ENCODE measurements at places on chromosomes 7 and 10.

DNA sequence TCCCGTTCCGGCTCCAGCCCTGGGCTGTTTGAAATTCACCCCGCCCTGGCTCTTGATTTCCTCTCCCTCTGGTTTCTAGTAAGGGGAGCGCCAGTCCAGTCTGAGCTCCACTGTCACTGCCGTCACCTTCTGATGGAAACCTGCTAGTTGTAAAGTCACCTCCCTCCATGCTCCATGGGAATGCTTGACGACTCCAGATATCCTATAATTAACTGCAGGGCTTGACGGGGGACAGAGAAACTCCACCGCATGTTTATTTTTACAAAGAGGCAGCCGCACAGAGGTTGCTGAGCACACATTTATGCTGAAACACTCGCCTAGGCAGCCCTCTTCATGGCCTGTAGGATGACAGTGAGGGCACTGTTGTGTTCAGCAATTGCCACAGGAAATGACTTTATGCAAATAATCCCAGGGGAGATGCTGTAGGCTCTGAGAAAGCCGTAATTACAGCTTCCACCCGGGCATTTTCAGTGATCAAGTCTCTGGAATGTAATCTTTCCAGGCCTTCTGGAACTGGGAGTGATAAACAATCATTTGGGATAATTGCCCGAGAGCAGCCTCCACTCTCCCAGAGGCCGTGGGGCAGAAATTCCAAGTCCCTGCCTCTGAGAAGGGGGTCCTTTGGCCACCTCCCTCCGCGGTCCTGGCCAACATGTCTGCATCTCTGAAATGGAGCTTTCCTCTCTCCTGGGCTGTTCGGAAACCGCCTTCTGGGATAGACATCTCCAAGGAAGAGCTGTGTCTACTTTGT lies 300.5 kb downstream of the KLF6 start:
- no peak for DNase-seq

- DNase-seq = no peak
Observed at GRCh38 chr7:134589491-134589941, 40.6 kb downstream of the AKR1B15 start.

GRCh38 chr10:93917821-93918220 lies 24.0 kb downstream of the SLC35G1 start:
- DNase-seq = no peak

DNA sequence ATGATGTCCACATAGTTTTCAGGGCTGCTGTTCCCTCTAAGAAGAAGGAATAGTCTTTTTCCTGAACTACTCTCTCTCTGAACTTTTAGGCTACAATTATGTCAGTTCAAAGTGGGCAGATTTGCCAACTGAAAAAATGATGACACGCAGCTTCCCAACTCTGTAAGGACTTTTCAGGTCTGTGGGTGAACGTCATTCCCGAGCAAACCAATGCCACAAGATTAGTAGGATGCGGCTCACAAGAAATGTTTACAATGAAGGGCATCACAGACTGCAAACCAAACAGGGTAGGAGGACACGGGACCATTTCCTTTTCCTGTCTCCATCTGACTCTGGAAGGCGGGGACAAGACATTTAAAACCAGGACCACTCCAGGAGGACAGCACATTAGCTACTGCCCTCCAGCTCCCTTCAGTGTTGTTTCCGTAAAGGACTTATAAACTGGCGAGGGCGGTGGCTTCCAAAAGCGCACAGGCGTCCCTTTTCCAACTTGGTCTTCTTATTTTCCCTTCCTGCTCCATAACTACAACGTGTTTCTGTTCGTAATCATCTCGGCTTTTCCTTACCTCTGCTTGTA lies 539 bp upstream of the MKLN1 start:
- no peak for DNase-seq

- DNase-seq = no peak
Observed at GRCh38 chr10:93417266-93417665, 64.9 kb downstream of the MYOF start.

All from psoas muscle (tissue), 8 donors.